ENCODE measurements at places on chromosomes 2 and 18. TPM values are rescaled to one million over a fixed set of nuclear protein-coding genes. Genes with fewer than 3 reads are reported as not detected.

Gene NCKAP1
- total RNA-seq: 153 TPM

DNA sequence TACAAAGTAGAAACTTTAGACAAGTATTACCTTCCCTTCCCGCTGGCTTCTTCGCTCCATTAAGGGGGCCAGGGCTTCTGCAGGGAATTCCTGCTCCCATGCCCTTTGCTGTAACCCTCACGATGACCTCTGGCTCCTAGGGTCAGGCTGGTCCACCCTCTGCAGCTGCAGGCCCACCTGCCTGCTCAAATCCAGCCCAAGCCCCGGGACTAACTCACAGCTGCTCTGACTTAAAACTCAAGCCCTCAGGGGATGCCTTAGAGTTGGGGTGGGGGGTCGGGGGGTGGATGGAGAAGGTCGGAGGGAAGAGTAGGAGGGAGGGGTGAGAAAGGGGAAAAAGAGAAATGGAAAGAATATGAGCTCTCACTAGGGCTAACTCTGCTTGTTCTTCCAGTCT, 4.9 kb downstream of the IGFBP5 start:
- DNase-seq: no peak
- no peak overlapping the region for H3K27ac ChIP-seq
- no peak overlapping the region for H3K4me3 ChIP-seq
- H3K36me3 ChIP-seq: no peaks in the 10 kb centered on the region
- peaks cover 29% of the 10 kb centered on the region for H3K4me1 ChIP-seq
- no peaks in the 10 kb centered on the region for H3K27me3 ChIP-seq

- H3K27ac ChIP-seq: peak overlapping the region; percentile 88
- peaks cover 3% of the 10 kb centered on the region for H3K4me1 ChIP-seq
- H3K36me3 ChIP-seq: peaks cover 61% of the 10 kb centered on the region
- H3K4me3 ChIP-seq: peak overlapping the region; percentile 73
- no peaks in the 10 kb centered on the region for H3K27me3 ChIP-seq
Measured at GRCh38 chr2:176111309-176111663, 4.2 kb downstream of the HOXD11 start.

Gene C18orf54
- 15.6 TPM for total RNA-seq

- no peaks in the 10 kb centered on the region for H3K36me3 ChIP-seq
- peak; percentile 44 for DNase-seq
- H3K27ac ChIP-seq: peak overlapping the region; percentile 44
- no peaks in the 10 kb centered on the region for H3K27me3 ChIP-seq
- no peak overlapping the region for H3K4me3 ChIP-seq
Measured at GRCh38 chr2:141534666-141535362, 596.0 kb downstream of the LRP1B start.

GRCh38 chr2:157732596-157732995, 103.9 kb upstream of the ACVR1C start:
- H3K27me3 ChIP-seq: no peaks in the 10 kb centered on the region
- H3K36me3 ChIP-seq: peaks cover 8% of the 10 kb centered on the region
- H3K4me1 ChIP-seq: no peaks in the 10 kb centered on the region
- H3K4me3 ChIP-seq: no peak overlapping the region

Gene RBKS
- 0.66 TPM for total RNA-seq

DNA sequence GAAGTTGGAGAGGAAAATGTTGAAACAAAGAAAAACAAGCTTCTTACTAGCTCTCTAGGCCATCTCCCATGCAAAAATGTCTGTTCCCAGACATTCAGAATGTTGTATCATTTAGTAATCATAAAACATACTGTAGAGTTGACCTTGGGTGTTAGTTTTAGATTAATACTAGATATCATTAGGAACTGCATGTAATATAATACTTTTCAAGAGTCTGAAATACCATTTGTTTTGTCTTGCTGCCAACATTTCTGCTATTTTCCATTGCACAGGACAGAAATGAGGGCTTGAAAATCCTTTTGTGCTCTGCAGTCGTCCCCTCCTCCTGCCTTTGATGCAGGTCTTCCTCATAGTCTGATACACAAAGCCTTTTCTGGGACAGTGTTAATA, 89.5 kb upstream of the RBMS1 start:
- no peak overlapping the region for H3K4me3 ChIP-seq
- H3K27ac ChIP-seq: peak overlapping the region; percentile 54

Gene DLX1
- total RNA-seq: 28.9 TPM

DNA sequence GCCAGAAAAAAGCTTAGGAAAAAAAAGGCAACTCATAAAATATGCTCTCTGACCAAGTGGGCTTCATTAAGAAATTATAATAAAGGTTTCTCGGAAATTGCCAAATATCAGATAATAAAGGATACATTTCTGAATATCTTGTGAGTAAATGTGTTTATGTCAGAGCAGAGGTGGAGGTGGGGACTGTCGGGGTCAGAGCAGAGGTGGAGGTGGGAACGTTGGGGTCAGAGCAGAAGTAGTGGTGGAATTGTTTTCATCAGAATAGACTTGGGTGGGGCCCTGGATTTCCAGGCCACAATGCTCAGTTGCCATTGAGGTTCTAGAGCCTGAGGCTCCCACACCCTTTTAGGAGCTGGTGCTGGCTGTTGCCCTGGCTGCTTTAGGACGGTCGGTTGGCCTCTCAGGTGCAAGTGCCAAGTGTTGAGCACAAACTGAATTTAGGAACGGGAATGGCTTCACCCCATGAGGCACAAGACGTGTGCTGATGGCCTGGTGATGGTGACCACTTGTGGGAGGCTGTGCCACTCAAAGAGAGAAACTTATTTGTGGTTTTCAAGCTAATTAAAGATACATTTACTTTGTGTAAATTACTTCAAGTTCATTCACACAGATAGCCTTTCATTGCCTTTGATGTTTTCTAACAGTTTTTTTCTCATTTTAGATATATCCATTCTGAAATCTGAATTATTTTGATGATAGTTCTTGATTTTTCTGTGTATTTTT, 131.5 kb downstream of the ATP9B start:
- no peak overlapping the region for H3K27ac ChIP-seq
- no peaks in the 10 kb centered on the region for H3K27me3 ChIP-seq
- H3K36me3 ChIP-seq: no peaks in the 10 kb centered on the region
- no peak overlapping the region for H3K4me3 ChIP-seq
- DNase-seq: peak; percentile 45

GRCh38 chr2:121004950-121005349, 269.3 kb downstream of the GLI2 start:
- no peaks in the 10 kb centered on the region for H3K27me3 ChIP-seq
- DNase-seq: no peak
- no peaks in the 10 kb centered on the region for H3K4me1 ChIP-seq
- no peak overlapping the region for H3K4me3 ChIP-seq
- H3K27ac ChIP-seq: no peak overlapping the region

DNA sequence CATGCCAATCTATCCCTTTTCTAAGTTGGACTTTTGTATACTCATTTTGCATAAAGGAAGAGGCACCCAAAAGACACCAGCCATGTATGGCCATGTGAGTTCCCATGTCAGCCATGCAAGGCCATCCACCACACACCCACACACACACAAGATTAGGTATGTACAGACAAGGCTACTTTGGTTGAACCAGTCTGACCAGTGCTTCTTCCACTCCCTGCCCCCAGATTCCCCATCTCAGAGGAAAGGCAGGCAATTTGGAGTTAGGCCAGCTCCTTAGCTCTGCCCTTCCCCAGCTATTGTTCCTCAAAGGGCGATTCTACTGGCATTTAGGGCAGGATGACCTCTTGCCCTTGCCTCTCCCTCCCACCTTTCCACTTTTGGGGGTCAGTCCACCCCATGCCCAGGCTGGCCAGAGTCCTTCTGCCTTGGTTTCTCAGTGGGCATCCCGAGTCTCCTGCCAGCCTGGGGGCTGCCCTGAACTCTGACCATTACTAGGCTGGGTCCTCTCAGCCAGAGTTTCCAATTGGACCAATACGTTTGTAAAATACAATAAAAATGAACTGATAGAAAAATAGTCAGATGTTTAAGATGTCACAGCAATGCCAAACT, 101.1 kb downstream of the ZBTB7C start:
- H3K4me3 ChIP-seq: no peak overlapping the region
- H3K4me1 ChIP-seq: peaks cover 12% of the 10 kb centered on the region
- H3K27ac ChIP-seq: no peak overlapping the region

Gene FAM161A
- total RNA-seq: 14.9 TPM

Gene ZSCAN30
- 17.0 TPM for total RNA-seq

Gene MC2R
- not detected for total RNA-seq

DNA sequence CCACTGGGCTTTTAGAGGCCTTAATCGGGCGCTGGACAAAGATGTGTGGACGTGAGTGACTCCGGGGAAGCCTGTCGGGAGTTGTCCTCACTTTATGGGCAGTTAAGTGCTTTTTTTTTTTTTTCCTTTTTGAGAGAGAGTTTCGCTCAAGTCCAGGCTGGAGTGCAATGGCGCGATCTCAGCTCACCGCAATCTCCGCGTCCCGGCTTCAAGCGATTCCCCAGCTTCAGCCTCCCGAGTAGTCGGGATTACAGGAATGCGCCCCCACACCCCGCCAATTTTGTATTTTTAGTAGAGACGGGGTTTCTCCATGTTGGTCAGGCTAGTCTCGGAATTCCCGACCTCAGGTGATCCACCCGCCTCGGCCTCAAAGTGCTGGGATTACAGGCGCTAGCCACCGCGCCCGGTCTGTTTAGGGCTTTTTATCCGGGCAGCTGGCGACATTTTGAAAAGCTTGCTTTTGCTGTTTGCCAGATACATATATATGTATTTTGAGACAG, 1.5 kb downstream of the MSH6 start:
- H3K36me3 ChIP-seq: peaks cover 12% of the 10 kb centered on the region
- H3K27ac ChIP-seq: no peak overlapping the region
- no peak for DNase-seq
- peaks cover 4% of the 10 kb centered on the region for H3K4me1 ChIP-seq
- no peaks in the 10 kb centered on the region for H3K27me3 ChIP-seq

GRCh38 chr2:214651451-214651850, 158.0 kb downstream of the BARD1 start:
- DNase-seq: no peak
- no peaks in the 10 kb centered on the region for H3K36me3 ChIP-seq
- no peak overlapping the region for H3K27ac ChIP-seq
- H3K4me3 ChIP-seq: no peak overlapping the region
- H3K4me1 ChIP-seq: no peaks in the 10 kb centered on the region

Gene SCLY
- total RNA-seq: 72.4 TPM

- H3K27ac ChIP-seq: no peak overlapping the region
- H3K36me3 ChIP-seq: no peaks in the 10 kb centered on the region
- no peaks in the 10 kb centered on the region for H3K4me1 ChIP-seq
- no peak for DNase-seq
- no peak overlapping the region for H3K4me3 ChIP-seq
Measured at GRCh38 chr2:174664084-174664759, 66.6 kb upstream of the WIPF1 start.

Gene ERBB4
- total RNA-seq: 37.5 TPM

- H3K4me3 ChIP-seq: no peak overlapping the region
- H3K36me3 ChIP-seq: no peaks in the 10 kb centered on the region
Measured at GRCh38 chr18:35889677-35890076, 82.8 kb upstream of the RMP24 start.

Gene SPATS2L
- total RNA-seq: 10.0 TPM

DNA sequence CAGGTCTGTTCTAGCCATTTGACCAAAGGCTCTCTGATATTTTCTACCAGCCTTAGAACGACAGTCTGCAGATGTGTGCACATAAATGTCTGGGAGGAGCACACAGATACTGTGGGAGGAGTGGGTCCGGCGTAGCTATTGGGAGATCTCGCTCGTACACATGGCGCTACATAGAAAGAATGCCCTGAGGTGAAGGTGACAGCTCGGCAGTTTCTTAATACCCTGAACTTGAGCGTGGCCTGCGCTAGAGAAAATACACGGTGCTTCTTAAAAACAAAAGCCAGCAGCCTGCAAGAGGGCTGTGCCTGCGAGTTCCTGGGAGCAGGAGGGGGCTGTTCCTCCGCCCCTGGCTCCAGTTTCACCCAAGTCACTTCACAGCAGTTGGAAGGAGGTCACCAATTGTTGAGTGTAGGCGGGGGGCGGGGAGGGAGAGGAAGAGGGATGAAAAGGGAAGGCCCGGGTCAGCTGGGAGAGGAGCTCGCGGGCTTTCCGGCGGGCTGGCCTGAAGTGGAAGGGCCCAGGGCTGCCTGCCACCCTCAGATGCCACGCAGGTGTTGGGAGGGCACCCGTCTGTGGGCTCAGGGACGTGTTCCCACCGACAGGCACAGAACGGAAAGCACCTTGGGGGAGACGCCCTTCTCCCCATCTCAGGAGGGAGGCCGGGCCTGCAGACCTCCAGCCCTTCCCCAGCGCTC, 124.7 kb upstream of the ZNF516 start:
- H3K36me3 ChIP-seq: no peaks in the 10 kb centered on the region
- no peaks in the 10 kb centered on the region for H3K27me3 ChIP-seq
- H3K4me1 ChIP-seq: peaks cover 26% of the 10 kb centered on the region

Gene EML6
- 1.7 TPM for total RNA-seq

Gene DNAJC5G
- 2.4 TPM for total RNA-seq

- H3K4me3 ChIP-seq: no peak overlapping the region
- H3K27ac ChIP-seq: no peak overlapping the region
- no peak for DNase-seq
- H3K27me3 ChIP-seq: no peaks in the 10 kb centered on the region
- H3K36me3 ChIP-seq: peaks cover 84% of the 10 kb centered on the region
Measured at GRCh38 chr2:47796090-47796697, 13.2 kb downstream of the MSH6 start.

- no peaks in the 10 kb centered on the region for H3K36me3 ChIP-seq
- no peak for DNase-seq
Measured at GRCh38 chr2:163621445-163622004, 114.3 kb downstream of the FIGN start.

- no peaks in the 10 kb centered on the region for H3K4me1 ChIP-seq
- H3K4me3 ChIP-seq: no peak overlapping the region
- no peak for DNase-seq
- H3K27ac ChIP-seq: no peak overlapping the region
- no peaks in the 10 kb centered on the region for H3K36me3 ChIP-seq
- no peaks in the 10 kb centered on the region for H3K27me3 ChIP-seq
Measured at GRCh38 chr2:159459279-159459678, 157.1 kb downstream of the BAZ2B start.

DNA sequence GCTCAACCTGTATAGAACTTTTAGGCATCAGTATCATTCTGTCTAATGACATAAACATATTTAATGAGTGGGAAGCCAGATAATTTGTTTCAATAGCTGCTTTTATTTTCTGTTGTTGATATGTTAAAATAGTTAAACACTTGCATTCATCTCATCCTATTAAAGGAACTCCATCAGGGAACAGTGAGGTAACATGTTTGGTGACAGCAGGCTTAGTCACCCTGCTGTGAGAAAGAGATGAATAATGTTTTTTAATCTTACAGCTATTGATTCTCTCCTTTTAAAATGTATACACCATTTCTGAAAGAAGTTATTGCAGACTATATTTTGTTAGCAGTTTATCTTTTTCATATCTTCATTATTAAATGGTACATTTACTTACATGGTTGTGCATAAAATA, 123.3 kb upstream of the CWC22 start:
- peaks cover 4% of the 10 kb centered on the region for H3K27me3 ChIP-seq
- no peak overlapping the region for H3K27ac ChIP-seq
- H3K36me3 ChIP-seq: no peaks in the 10 kb centered on the region
- no peak overlapping the region for H3K4me3 ChIP-seq
- no peaks in the 10 kb centered on the region for H3K4me1 ChIP-seq
- no peak for DNase-seq
